Inflammatory macrophage treated with lipopolysaccharide for 4 hours (primary cell): ENCODE measurements at places on chromosomes 11 and 22.

GRCh38 chr11:64697663-64698375 is 25.2 kb downstream of the NRXN2 start:
- DNase-seq: no peak

GRCh38 chr22:45948081-45948648 is 28.8 kb downstream of the WNT7B start:
- DNase-seq: no peak

DNA sequence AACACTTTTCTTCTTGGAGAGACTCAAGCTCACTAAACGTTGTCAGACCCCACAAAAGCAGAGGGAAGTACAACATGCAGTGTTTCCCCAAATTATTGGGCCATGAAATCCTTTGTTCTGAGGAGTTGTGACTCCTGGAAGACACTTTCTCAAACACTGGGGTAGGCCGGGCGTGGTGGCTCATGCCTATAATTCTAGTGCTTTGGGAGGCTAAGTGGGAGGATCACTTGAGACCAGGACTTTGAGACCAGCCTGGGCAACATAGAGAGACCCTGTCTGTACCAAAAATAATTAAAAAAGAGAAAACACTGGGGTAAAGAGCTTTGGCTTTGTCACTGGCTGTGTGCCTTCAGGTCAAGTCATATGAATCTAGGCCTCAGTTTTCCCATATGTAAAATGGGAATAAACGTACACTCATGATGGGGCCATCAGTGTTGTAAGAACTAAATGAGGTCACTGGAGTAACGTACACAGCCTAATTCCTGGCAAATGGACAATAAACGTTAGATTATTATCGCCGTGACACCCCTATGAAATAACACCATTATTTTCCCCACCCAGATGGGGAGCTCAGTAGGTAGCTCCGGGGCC is 92.0 kb downstream of the RRM1 start:
- DNase-seq: no peak

- no peak for DNase-seq
These were observed 1029.9 kb downstream of the BRD1 start for GRCh38 chr22:48797731-48798130.

- DNase-seq: peak; percentile 5
These were observed 47.4 kb upstream of the TP53I11 start for GRCh38 chr11:44998051-44998450.

GRCh38 chr11:6799402-6799801 is at the start of gene OR6A2:
TSS of gene OR6A2 (minus strand) at chr11:6799689. CDS start at chr11:6795708, 3,981 bp downstream.
- peak; percentile 6 for DNase-seq

DNA sequence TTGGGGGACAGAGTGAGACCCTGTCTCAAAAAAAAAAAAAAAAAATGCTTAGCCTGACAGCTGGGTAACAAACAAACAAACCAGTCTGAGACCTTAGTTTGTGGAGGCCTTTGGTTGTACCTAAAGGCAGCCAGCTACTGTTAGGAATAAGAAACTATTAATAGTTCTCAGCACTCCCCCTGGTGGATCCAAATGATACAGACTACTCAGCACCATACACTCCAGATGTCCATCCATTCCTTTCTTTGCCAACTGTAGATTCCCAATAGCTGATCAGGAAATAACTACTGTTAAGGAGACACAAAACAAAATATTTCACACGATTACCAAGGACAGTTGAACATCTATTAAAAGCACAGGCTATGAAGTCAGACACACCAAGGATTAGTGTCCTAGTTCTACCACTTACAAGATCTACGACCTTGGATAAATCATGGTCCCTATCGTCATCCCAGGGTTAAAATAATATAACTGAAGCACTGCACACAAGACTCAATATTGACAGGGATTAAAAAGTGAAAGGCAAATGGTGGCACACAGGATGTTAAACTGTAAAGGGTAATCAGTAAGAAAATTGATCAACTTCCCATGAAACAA is 17.2 kb downstream of the CLDN25 start:
- DNase-seq: peak; percentile 34

DNA sequence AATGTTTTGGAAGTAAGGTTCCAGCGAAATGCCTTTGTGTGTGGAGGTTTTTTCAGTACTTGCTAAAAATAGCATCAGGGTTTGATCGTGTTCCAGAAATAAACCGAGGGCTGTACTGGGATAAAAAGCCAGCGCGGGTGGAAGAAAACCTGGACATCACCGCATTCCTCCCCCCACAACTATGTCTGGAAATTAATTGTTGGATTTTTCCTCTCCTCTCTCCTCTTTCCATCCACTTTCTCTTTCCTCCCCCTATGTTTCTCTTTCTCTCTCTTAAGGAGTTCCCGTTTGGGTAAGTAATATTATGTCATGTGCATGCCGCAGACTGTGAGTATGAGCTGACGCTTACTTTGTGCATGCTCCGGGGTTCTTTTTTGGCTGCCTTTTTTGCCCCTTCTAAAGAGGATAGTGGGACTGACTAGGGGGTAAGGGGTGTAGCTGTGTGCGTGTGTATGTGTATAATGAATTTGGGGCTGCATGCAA is 104.2 kb upstream of the HSD17B12 start:
- peak; percentile 53 for DNase-seq

DNA sequence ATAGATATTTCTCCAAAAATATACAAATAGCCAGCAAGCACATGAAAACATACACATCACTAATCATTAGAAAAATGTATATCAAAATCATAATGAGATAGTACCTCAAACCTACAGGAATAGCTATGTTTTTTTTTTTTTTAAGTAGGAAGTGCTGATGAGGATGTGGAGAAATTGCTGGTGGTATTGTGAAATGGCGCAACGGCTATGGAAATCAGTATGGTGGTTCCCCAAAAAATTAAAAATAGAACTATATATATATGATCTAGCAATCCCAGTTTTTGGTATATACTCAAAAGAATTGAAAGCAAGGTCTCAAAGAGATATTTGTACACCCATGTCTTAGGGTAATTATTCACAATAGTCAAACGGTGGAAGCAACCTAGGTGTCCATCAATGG is 46.0 kb upstream of the HIPK3 start:
- DNase-seq: peak; percentile 86

DNA sequence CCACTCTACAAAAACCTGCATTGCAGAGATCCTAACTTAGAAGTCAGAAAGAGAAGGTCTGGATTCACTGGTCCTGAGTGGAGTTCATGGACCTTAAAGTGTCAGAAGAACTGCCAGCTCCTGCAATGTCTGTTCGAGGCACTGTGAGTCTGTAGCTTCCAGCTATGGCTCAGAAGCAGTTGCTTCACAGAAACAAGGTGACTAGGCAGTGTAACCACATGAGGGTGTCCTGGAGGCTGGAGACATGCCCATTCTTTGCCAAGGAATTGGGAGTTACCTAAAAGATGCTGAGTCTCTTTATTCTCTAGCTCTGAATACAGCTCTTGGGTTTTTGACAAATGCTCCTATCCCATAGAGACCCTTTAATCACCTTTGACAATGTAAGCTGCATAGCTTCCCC is 130.5 kb downstream of the SPON1 start:
- no peak for DNase-seq

DNA sequence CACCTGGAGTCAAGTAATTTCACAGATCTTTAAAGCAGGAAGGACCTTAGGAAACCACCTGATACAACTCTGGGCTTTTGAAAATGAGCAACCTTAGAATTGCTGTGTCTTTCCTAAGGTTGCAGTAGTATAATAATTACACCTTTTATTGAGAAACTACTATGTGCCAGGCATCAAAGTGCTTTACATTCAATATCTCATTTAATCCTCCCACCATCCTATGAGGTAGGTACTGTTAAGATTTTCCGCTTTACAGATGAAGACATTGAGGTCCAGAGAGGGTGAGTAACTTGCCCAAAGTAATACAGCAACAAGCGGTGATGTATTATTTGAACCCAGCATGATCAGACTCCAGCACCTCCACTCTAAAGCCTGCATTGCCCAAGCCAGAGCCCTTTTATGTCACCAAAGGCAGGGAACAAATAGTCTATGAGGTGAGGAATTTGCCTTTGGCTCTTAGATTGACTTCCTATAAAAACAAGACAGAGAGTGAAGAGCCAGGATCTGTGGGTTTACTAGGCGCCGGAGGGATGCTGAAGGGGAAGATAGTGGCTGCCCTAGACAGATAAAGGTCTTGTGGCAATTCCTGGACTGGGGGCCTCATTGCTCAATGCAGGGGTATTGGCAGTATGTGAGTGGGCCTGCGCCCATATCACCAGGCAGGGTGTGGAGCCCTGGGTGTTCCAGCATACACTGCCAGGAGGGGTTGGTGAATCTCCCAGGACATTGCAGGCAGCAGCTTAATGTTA is 157.1 kb downstream of the FBXO7 start:
- no peak for DNase-seq

GRCh38 chr22:17400305-17400704 is 31.0 kb downstream of the CECR2 start:
- DNase-seq: no peak
